Brain pericyte (primary cell): ENCODE measurements at places on chromosomes 5 and 9.

DNA sequence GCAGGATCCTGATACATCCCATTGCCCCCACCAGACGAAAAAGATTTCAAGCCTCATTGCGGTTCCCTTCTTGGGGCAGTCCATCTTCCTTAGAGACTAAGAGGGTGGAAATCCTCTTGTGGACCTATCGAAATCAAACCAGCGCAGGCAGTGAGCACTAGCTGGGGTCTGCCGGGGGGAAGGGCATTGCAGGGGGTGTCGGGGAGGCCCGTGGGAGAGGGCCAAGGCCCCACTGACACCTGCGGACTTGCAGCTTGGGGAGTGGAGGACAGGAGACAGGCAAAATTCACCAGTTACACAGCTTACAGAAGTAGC is 522 bp downstream of the BTNL9 start:
- DNase-seq = no peak

GRCh38 chr9:136525841-136526499 is 19.9 kb downstream of the NOTCH1 start:
- no peak for DNase-seq

GRCh38 chr9:122141671-122142070 is 17.9 kb downstream of the NDUFA8 start:
- no peak for DNase-seq

GRCh38 chr9:101478444-101478843 is 42.9 kb upstream of the ALDOB start:
- DNase-seq = no peak

- DNase-seq = no peak
Observed at GRCh38 chr5:37859805-37860204, 20.0 kb upstream of the GDNF start.

DNA sequence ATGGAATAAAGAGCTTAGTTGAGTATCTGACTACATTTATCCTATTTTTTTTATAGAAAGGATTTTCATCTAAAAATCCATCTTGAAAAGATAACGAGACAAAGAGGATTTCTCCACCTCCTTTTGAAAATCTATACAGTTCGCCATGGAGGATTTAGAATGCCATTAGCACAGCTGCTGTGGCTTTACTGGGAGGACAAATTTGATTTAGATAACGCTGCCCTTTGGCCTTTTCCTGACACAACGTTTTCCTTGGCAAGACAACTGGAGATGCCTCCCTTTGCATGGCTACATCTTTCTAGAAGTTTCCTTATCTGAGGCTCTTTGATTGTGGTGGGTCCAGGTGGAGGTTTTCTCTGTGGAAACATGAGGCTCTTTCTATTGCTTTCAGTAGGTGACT is 146.7 kb upstream of the KLF9 start:
- no peak for DNase-seq

- no peak for DNase-seq
Observed at GRCh38 chr9:117453737-117454136, 38.9 kb upstream of the ASTN2 start.

DNA sequence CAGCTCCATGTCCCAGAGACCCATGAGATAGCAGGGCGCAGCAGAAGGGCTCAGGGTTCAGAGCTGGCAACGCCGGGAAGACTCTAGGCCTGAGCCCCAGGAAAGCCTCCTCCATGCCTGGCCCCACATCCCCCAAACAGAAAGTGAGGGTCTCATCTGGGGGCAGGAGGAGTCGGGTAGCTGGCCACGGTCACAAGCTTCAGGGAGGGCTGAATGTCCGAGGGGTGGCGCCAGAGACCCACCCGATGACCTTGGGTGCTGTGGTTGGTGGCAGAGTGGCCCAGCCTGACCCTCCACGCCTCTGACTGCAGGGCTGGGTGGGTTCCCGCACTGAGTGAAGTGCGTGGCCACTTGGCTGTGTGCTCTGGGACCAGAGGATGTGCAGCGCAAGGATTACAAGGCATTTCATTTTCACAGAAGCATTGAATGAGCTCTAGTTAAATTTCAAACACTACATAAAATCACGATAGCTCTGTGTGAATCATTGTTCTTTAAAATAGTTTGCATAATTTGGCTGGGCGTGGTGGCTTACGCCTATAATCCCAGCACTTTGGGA is 3.0 kb downstream of the C8G start:
- DNase-seq = no peak

DNA sequence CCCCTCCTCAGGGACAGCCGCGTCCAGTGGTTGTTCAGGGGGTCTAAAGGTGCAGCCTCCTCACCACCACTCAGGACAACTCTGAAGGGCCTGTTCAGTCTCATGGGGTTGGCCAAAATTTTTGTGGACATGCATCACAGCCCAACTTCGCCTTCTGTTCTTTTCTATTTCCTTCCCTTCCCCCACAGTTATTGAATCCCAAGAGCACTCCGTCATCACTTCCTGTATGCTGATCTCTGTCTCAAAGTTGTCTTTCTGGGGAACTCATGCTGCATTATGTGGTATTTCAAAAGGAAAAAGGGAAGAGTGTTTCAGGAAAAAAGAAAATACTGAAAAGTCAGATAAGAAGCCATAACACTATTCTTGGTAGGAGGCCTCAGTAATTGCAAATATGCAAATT is 355.4 kb downstream of the CAAP1 start:
- DNase-seq = no peak

DNA sequence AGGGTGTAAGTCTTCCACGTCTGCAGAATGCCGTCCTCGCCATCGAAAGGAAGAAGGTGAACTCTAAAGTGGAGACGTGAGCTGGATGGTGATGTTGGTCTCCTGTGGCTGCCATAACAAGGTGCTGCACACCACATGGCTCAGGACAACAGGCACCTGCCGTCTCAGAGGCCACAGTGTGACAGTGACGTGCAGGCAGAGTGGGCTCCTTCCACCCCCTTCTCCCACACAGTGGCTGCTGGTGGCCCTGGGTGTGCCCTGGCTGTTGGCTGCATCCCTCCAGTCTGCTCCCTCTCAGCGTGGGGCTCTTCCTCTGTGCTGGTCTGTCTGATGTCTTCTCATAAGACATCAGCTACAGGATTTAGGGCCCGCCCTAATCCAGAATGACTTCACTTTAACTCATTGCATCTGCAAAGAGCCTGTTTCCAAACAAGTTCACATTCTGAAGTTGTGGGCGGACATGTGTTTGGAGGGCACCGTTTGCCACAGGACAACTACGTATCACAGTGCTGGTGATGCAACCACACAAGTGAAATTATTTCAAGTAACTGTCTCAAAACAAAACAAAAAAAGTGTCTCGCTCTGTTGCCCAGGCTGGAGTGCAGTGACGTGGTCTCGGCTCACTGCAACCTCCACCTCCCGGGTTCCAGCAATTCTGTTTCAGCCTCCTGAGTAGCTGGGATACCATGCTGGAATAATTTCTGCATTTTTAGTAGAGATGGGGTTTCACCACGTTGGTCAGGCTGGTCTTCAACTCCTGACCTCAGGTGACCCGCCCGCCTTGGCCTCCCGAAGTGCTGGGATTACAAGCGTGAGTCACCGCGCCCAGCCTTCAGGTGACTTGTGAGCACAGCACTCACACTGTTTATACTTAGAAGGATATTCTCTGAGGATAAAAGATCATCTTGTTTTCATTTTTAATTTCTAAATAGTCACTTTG is 31.2 kb upstream of the CLPTM1L start:
- DNase-seq = no peak

DNA sequence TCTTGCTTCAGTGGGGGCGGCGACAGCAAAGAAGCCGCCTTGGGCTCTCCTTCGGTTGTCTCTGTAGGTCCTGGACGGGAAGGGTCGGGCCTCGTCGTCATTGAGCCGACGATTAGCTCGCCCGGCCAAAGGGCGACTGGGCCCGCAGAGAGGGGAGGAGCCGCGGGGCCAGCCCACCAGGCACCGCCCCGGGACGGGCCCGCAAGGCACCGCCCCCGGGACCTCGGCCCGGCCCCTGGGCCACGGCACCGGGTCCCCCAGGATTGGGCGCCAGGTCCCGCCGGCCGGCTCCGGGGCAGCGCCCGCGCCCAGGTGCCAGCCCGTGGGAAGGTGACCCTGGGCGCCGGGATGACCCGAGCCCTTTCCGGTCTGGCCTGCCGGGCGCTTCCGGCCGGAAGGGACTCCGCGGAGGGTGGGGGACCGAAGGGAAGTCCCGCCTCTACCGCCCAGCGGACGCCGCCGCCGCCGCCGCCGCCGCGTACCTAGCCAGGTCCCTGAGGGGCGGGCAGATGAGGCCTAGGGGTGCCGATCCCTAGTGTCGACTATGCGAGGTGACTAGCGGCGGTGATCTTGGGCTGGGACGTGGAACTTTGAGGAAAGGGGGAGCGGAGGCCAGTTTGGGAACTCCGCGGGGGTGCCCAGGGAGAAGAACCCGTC is at the start of the genes GBA2 and RGP1:
GBA2 (minus strand) TSS at position 371 of the 657 bp plus-strand sequence. CDS start 524 bp downstream, outside the sequence.
RGP1 (plus strand) TSS at position 430 of the 657 bp plus-strand sequence. CDS start 469 bp downstream, outside the sequence.
- no peak for DNase-seq

DNA sequence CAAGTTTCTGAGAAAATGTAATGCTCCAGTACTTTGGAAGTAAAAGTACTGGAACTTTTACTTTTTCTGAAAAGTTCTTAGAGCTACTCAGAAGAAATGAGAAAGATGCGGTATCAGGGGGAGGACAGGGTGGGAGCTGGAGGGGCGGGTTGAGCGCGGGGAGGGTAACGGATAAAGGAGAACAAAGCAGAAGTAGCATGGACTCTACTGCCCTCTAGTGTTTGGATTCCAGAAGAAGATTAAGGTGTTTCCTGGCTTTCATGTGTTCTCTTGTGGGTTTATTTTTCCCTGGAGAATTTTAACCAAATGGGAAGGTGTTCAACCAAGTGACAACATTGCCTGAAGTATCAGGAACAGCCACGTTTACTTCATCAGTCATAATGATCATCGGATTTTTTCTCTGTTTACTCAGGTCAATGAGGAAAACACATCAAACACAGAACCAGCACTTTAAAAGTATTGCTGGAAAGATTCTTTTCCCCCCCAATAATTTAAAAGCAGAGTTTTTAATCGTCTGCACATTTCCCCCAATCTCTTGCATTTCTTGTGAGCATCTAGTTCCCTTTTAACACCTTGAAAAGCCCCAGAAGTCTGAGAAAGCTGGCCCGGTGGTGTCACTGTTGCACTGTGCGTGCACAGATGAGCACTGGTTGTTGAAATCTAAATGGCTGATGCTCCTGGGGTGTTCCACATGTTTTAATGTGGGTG is 190.6 kb downstream of the MPDZ start:
- no peak for DNase-seq

DNA sequence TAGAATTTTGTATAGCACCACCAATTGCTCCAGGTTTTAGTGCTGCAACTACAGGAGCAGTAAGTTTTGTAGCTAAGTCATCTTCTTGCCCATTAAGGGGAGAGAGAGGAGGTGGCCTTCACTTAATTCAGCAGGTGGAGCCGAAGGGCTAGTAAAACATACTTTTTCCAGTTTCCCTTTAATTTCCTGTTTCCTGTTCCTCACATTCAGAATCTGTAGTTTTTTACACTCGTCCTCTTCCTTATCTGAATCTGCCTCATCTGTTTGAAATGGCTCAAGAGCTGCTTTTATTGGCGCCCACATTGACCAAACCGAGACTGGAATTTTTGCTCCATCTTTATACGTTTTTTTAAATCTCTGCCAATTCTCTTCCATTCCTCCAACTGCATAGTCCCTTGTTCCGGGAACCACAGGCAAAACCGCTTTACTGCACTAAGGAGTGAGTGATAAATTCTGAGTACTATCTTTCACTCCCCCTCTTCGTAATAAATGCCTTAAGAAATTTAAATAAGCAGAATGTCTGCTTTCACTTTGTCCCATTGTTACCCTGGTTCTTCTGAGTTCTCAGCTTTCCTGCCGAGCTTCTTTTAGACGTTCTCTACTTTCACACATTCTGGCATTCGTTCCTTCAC is 133.9 kb downstream of the DROSHA start:
- no peak for DNase-seq

- DNase-seq = no peak
Observed at GRCh38 chr5:162139190-162139589, 71.6 kb downstream of the GABRG2 start.

DNA sequence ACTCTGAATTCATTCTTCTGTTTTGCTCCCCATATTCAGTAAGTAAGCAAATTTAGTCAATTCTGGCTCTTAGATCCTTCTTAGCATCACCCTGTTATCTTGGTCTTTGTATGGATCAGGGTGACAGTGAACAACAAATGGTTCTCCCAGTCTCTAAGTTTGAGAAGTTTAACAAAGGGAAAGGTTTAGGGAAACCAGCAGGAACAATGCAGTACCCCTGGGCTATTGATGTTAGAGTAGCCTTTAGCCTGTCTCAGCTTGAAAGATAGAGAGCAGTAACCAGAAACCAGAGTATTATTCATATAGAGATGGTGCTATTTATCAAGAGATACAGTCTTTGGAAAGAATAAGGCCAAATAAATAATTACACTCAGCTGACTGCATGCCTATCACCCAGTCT is 241.8 kb downstream of the CDH12 start:
- no peak for DNase-seq

GRCh38 chr9:89844075-89844474 is 239.3 kb downstream of the GADD45G start:
- DNase-seq = no peak

DNA sequence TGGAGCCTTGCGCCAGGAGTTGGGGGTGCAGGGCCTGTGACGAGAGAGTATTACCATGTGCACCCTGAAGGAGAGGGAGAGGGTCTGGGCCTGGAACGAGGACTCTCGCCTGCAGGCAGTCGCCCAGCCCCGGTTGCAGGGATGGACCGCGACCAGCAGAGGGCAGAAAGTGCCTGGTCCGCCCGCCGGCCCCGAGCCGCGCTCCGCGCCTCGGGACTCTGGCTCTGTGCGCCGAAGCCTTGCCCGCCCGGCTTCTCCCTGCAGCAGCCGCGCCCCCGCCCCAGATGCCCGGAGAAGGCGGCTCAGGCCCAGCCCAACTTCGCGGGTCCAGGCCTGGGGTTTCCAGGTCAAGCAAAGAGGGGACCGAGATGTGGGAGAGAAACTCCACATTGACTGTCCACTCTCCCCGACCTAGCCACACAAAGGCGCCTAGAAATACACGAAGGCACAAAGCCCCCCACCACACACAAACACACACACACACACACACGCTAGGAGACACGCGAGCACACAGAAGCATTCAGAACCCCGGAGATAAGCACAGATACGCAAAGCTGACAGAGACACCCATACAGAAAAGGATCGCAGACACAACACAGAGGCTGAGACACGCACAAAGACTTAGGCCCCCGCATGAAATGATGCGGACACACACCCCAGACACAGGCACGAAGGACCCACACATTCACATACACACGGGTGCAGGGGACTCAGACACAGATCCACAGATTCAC is 2.0 kb upstream of the LMX1B start:
- DNase-seq = no peak

DNA sequence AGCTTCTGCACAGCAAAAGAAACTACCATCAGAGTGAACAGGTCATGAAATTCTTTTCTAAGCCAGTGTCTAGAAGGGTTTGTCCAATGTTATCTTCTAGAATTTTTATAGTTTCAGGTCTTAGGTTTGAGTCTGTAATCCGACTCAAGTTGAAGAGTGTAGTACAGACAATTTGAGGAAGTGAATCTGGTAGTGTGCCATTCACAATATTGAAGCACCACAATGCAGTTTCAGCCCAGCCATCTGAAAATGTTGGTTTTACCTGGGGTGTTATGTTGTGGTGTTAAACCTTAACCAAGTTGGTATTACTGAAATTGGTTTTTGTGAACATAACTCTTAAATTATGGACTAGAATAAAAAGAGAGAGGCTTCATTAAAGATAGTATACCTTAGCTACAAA is 77.2 kb downstream of the ADAMTS16 start:
- DNase-seq = no peak
